ENCODE measurements at places on chromosomes 2 and 18.

- DNase-seq: no peak
Observed at GRCh38 chr2:136221026-136221425, 103.1 kb upstream of the CXCR4 start.

- DNase-seq: no peak
Observed at GRCh38 chr18:68017385-68017784, 500.9 kb upstream of the DSEL start.

- DNase-seq: no peak
Observed at GRCh38 chr2:219207884-219208740, 1.5 kb downstream of the ZFAND2B start.

- DNase-seq: no peak
Observed at GRCh38 chr2:177740700-177741099, 331.9 kb downstream of the PDE11A start.

- DNase-seq: no peak
Observed at GRCh38 chr18:49815927-49816326, 2.6 kb upstream of the ACAA2 start.

- DNase-seq: peak; percentile 84
Observed at GRCh38 chr2:96951125-96951654, 35.2 kb downstream of the FAM178B start.

DNA sequence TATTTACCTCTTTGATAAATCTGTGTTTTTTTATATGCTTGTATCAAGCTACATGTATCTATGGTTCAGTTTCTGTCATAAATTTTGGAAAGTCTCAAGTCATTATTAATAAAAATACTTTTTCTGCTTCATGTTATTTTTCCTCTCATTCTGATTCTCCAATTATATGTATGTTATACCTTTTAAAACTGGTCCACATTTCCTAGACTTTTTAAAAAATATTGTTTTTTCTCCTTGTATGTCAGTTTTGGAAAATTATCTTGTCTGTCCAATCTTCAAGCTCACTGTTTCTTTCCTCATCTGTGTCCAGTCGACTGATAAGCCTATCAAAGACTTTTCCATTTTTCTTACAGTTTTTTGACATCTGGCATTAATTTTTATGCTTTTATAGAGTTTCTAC is 253.4 kb downstream of the ASXL3 start:
- DNase-seq: no peak

GRCh38 chr2:609449-609848 is 67.8 kb downstream of the TMEM18 start:
- DNase-seq: no peak

GRCh38 chr18:59052965-59053820 is 86.5 kb upstream of the SEC11C start:
- no peak for DNase-seq

- DNase-seq: no peak
Observed at GRCh38 chr2:239162141-239162821, 238.5 kb downstream of the HDAC4 start.

DNA sequence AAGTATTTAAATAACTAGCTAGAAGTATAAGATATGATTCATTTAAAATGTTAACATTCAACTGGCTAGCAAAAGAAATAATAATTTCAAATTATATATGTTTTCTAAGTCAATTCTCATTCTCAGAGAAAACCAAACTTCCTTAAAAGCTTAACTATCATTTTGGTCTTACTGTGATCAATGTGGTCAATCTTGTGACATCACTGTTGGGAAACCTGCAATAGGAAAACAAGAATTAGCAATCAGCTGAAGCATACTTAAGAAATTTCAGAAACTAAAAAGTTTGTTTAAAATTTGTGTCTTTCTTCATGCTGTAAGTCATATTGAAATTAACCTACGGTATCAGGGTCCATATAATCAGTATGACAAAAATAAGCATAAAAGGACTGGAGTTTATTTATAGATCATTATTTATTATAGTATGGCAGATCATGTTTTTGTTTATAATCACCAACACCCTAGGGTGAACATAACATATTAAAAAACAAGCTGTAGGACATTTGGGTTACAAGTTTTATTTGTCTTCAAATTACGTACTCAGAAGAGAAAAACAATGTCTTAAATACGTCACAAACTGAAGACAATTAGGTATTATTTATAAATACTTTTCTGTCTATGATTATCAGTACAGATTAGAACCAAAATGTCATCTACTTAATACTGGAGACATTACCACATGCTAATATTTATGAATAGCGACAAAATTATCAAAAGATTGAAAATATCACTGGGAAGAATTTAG is 60.5 kb downstream of the BAZ2B start:
- DNase-seq: no peak

DNA sequence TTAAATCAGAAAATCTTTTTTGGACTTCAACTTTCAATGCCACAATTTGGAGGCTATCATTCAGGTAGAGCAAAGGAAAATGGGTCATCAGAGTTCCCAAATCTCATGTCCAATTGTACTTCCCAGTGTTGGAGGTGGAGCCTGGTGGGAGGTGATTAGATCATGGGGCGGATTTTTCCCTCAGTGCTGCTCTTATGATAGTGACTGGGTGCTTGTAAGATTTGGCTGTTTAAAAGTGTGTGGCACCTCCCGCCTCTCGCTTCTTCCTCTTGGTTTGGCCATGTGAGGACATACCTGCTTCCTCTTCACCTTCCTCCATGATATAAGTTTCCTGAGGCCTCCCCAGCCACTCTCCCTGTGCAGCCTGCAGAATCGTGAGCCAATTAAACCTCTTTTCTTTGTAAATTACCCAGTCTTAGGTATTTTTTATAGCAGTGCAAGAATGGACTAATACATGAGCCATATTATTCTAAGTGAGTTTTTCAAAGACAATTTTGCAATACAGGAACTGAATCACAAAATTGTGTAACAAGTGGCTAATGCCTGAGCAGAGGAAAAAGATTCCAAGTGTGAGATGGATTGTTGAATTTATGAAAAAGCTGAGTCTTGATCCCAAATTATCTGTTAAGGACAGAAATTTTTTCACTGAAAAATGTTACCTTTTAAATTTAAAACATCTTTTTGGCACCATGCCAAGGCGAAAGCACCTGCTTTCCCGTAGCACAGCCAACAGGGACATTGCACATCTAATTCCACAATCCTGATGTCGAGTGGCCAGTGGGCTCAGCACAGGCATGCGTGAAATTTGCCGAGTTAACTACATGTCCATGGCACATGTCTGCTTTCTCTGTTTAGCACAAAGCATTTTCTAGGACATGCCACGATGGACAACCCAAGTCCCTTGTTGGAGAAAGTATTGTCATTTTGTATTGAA is 150.9 kb downstream of the COL6A3 start:
- no peak for DNase-seq

DNA sequence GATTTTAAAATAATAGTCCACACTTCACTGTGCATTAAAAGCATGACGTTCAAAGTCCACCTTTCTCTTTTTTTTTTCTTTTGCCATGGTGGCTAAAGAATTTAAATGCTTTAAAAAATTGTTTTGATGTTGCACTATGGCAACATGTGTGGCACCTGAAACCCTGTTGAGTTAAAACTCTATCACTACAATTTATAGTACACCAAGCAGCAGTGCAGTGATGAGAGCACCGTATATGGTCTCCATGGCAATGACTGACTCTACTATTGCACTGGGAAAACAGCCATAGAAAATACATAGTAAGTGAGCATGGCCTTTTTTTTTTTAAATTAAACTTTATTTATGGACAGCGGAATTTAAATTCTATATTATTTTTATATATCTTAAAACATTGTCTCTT is 298.8 kb downstream of the FIGN start:
- DNase-seq: no peak

DNA sequence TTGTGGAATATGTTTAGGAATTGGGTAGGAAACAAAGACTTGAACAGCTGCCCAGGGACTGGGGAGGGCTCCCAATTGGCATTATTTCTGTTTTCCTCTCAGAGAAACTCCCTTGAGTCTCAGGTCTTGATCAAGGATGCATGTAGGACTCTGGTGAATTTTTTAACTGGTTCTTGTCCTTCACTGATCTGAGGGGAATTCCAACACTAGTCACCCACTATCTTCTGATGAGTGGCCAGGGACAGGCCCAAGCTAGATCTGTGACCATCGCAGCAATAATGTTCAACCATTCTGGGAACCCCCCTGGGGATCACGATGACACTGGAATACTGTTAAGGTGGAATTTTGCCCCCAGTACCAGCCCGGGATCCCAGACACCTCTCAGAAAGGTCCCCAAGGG is 132.0 kb downstream of the SH3BP4 start:
- DNase-seq: no peak

GRCh38 chr18:76914314-76914713 is 92.0 kb downstream of the ZNF236 start:
- DNase-seq: no peak

DNA sequence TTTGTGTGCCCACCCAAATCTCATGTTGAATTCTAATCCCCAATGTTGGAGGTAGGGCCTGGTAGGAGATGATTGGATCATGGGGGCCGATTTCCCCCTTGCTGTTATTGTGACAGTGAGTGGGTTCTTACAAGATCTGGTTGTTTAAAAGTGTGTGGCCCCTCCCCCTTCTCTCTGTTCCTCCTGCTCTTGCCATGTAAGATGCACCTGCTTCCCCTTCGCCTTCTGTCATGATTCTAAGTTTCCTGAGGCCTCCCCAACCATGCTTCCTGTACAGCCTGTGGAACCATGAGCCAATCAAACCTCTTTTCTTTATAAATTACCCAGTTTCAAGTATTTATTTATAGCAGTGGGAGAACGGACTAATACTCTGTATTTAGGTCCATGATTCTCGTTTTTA is 588.1 kb downstream of the DCDC2C start:
- no peak for DNase-seq

DNA sequence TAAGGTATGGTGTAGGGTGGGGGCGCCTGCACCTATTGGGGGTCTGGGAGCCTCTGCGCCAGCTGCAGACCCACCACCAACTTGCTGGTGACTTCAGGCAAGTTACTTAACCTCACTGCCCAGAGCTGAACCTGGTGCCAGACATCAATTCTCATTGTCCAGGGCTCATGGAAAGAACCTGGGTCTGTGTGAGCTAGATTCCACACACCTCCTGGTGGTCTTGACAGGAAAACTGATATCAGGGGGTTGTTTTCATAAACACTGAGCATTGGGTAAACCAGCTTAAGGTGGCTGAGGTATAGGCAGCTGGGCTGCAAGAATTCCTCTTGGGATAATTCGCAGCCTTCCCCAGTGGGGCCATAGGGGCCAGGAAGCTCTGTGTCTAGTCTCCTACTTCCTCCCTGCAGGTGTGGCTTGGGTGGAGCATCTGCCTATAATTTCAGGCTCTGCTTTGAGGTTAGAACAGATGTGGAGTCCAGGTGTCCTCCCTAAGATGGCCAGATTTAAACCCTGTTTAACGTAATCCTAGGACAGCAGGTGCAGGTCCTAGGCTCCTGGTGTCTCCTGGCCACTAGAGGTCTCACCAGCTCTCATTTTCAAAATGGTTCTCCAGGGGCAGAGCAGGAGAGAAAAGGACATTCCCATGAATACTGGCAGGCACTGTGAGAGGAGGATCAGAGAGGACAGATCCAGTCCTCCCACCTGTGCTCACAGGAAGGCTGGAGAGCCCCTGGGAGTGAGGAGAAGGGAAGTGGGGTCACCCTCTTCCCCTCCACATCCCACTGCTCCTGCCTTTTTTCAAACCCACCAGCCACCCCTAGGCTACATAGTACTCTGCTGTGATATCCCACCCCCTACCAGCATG is 100.4 kb upstream of the SMAD2 start:
- peak; percentile 96 for DNase-seq

GRCh38 chr18:48294899-48295585 is 114.1 kb downstream of the ZBTB7C start:
- no peak for DNase-seq

DNA sequence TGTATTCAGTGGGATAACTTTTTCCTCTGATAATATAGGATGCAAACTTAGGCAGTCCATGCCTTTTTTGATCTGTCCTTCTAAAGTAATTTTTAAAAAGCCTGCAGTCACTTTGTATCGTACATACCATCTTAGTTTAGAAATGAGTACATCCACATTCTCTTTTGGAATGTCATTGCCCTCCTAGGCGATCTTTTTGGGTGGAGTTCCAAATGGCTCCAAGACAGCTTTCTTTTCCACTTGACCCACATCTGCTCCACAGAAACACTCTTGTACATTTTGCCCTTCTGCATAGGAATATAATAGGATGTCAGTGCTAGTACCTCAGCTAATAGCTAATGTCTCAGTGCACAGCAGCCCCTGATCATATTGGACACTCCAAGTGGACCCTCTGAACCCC is 21.8 kb upstream of the HTR2B start:
- DNase-seq: no peak

DNA sequence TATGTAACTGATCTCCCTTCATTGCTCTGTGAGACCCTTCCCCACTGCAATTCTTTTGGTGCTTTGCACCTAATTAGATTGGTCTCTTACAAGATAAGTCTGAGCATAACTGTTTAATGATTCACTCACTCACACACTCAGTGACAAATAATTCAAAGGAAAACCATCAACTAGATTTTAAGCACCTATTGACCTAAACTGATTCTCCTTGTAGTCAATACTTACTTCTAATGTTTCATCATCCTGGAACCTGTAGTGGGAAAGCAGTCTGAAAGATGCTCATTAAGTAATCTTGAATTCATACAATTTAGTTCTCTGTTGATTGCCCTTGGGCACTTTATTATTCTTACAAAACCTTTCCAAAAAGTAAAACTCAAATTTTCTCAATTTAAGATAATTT is 74.3 kb upstream of the COL5A2 start:
- no peak for DNase-seq

DNA sequence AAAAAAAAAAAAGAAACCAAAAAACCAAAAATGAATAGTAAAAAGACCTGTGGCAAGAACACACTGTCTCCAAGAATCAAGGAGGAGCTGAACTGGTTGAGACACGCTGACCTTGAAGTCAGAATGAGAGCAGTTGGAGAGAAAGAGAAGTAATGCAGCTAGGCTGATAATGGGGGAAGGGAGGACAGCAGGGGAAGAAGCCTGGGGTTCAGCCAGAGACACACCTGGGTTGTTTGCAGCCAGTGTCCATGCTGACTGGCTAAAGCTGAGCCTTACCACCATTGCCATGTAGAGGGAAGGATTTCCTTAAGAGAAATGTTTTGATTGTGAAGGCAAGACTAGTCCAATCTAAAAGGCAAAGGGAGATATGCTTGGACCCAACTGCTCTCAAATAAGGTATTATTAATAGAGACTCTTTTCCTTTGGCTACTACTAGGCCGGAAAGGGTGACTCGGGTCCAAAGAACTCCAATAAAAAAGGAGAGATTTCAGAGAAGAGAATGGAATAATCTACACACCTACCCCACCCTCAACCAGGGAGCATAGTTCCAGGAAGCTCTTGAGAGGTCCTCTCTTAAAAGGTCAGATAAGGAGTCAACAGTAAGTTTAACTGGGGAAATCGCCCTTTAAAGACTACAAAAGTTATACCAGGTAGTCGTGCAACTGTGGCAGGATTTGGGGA is 25.2 kb upstream of the REL start:
- no peak for DNase-seq

DNA sequence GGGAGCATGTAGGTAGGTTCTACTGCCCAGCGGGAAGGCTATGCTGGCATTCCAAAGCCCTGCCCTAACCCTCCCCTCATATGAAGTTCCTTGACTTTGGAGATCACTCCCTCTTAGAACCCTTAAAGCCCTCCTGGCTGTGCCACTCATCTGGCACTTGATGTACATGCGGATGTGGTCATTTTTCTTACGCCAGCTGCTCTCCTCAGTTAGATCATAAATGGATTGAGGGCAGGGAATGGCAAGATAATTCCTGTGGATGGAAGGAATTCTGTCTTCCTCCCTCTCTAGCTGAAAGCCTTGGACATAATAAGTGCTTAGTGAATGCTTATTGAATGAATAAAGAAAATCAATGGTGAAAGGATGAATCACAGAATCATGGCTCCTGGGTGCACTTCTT is 51.6 kb downstream of the SLC4A3 start:
- no peak for DNase-seq

Data from NCI-H146 (cell line).